Esophagus squamous epithelium (tissue), 5 donors: ENCODE measurements at places on chromosomes 4 and X. TPM values are rescaled to one million over a fixed set of nuclear protein-coding genes. Genes with fewer than 3 reads are reported as not detected.

DNA sequence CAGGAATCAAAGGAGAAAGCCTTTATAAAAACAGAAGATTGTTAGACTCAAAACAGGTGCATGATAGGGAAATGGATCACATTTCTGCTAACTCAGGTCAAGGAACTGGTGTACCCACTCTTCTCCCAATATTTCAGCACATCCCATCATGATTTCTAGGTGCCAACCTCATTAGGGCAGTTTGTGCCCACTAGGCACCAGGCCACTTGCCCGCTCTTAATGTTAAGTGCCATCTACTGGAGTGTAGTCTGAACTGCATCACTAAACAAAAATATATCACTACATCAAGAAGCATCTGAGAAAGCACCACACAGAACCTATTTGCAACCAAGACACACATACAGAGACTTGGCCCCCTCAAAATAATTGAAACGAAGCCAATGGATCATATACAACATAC is 140.4 kb upstream of the GRID2 start:
- H3K4me1 ChIP-seq, result no peaks in the 10 kb centered on the region
- no peak overlapping the region for H3K27ac ChIP-seq
- no peaks in the 10 kb centered on the region for H3K27me3 ChIP-seq
- no peak overlapping the region for H3K4me3 ChIP-seq
- no peaks in the 10 kb centered on the region for H3K36me3 ChIP-seq

DNA sequence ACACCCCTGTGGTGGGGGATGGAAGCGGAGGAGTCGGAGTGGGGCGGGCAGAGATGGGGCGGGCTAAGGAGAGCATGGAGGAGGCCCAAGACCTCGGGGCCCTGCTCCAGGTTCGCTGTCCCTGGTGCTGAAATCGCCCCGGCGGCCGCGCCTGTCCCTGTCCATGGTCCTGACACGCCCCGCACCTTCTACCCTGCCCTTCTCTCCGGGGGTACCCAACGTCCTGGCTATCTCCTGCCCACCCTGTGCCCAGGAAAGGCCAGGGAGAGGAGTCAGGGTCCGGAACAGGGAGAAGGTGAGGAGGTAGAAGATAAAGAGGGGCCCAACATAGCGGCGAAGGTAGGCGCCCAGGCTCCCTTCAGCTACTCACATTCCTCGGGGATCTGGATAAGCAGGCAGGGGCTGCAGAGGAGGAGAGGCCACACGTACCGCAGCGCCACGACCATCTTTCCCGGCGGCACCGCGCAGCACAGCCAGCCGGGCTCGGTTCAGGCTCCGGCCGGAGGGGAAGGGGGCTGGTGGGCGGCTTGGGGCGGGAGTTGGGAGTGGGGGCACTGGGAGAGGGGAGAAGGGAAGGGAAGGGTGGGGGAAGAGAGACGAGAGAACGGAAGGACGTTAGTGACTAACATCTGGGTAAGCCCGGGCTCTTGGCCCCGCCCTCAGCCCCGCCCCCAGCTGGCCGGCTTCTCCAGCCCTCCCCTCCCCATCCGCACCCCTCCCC is 10.4 kb downstream of the L1CAM start:
- no peaks in the 10 kb centered on the region for H3K4me1 ChIP-seq
- no peak overlapping the region for H3K4me3 ChIP-seq
- no peak for DNase-seq
- H3K27ac ChIP-seq, result no peak overlapping the region
- peaks cover 40% of the 10 kb centered on the region for H3K27me3 ChIP-seq

Gene NLGN4X
- 1.9 TPM for total RNA-seq

Gene FAM199X
- 16.6 TPM for total RNA-seq
